T-cell (primary cell): ENCODE measurements at places on chromosomes 1 and 21.

GRCh38 chr1:20373764-20374163, 83.1 kb downstream of the VWA5B1 start:
- no peak overlapping the region for H3K4me3 ChIP-seq
- H3K27ac ChIP-seq: no peak overlapping the region
- H3K4me1 ChIP-seq: peaks cover 2% of the 10 kb centered on the region
- DNase-seq: no peak
- no peaks in the 10 kb centered on the region for H3K36me3 ChIP-seq

- no peaks in the 10 kb centered on the region for H3K27me3 ChIP-seq
- no peak overlapping the region for H3K4me3 ChIP-seq
- no peak for DNase-seq
- no peaks in the 10 kb centered on the region for H3K4me1 ChIP-seq
- H3K36me3 ChIP-seq: no peaks in the 10 kb centered on the region
Observed at GRCh38 chr1:80072563-80072962, 1066.0 kb upstream of the ADGRL4 start.

DNA sequence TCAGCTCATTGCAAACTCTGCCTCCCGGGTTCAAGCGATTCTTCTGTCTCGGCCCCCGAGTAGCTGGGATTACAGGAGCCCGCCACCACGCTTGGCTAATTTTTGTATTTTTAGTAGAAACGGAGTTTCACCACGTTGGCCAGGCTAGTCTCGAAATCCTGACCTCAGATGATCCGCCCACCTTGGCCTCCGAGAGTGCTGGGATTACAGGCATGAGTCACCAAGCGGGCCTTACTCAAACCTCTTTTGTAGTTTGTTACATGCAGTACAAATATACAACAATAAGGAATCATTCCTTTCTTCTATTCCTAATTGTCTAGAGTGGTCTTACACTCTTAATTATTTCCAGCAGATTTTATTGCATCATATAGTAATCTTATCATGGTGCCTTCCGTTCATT, 16.6 kb downstream of the SPATA17 start:
- H3K4me3 ChIP-seq: no peak overlapping the region

DNA sequence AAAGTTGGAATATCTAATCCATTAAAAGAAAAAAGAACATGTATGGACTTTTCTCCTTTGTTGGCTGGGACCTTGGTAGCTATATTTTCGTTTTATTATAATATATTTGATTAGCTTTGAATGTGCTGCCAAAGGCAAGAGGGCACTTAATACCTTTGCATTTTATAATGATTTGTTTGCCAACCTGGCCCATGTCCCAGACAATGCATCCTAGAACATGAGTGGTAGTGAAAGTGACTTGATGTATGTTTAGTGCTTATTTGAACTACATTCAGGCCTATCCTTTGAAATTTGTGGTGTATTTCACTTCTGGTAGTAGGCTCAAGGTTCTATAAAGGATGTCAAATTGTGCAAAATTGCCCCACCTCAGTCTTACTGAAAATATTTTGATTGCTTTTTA, 25.9 kb downstream of the CACHD1 start:
- H3K36me3 ChIP-seq: no peaks in the 10 kb centered on the region
- H3K27me3 ChIP-seq: peaks cover 4% of the 10 kb centered on the region
- no peak overlapping the region for H3K4me3 ChIP-seq

GRCh38 chr21:33244082-33244778, 14.5 kb downstream of the IFNAR2 start:
- H3K27me3 ChIP-seq: no peaks in the 10 kb centered on the region
- no peaks in the 10 kb centered on the region for H3K36me3 ChIP-seq
- no peak overlapping the region for H3K4me3 ChIP-seq
- DNase-seq: no peak
- H3K4me1 ChIP-seq: peaks cover 33% of the 10 kb centered on the region

DNA sequence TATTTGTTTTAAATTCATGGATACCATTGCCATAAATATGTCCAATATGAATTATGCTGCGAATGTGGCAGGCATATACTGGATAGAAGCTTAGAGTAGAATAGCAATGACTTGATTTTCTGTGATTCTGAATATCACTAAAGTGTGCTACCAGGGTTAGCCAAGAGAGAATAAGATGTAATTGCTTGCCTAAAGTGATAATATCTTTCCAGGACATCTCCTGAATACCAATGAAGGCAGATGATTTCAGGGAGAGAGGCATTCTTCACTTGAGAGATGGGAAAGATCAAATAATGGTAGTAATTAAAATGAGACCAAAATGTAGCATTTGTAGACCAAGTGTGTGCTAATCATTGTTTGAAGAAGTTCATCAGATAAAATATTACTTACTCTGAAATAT, 53.4 kb upstream of the KIAA1614 start:
- H3K4me3 ChIP-seq: no peak overlapping the region
- no peak overlapping the region for H3K27ac ChIP-seq
- H3K4me1 ChIP-seq: no peaks in the 10 kb centered on the region
- DNase-seq: no peak

DNA sequence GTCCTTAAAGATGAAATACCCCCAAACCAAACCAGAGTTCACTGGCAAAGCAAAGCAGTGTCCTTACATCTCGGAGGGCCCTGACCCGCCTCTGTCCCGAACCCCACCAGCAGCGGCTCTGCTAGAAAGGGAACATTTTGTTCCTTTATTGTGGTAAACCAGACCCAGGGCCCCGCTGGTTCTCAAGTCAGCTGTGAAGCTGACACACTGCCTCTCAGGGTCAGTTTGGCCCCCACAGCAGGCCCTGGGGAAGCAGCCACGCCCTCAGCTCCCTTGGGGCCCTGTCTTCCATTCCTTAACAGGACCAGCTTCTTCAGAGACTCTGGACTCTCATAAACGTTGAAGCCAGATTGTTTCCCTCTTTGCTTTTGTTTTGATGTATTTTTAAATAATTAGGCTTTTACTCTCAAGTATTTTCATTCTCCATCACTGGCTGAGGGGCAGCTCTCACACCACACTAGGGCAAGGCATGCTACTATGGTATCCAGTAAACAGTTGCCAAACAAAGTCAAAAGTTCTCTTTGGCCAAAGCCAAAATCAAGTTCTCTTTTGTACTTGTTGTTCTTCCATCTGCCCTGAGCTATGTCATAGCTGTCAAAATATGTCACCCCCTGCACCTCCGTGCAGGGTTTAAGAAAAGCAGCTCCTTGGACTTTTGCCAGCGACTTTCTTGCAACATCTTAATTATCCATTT, 61.1 kb upstream of the ANGPTL1 start:
- no peaks in the 10 kb centered on the region for H3K4me1 ChIP-seq
- H3K4me3 ChIP-seq: no peak overlapping the region
- H3K27me3 ChIP-seq: no peaks in the 10 kb centered on the region
- H3K36me3 ChIP-seq: no peaks in the 10 kb centered on the region
- no peak overlapping the region for H3K27ac ChIP-seq
- no peak for DNase-seq

- peaks cover 4% of the 10 kb centered on the region for H3K27me3 ChIP-seq
- H3K4me1 ChIP-seq: peaks cover 19% of the 10 kb centered on the region
- no peaks in the 10 kb centered on the region for H3K36me3 ChIP-seq
- H3K4me3 ChIP-seq: peak overlapping the region; percentile 26
Observed at GRCh38 chr1:150282558-150282958, 204 bp downstream of the CIART start.

DNA sequence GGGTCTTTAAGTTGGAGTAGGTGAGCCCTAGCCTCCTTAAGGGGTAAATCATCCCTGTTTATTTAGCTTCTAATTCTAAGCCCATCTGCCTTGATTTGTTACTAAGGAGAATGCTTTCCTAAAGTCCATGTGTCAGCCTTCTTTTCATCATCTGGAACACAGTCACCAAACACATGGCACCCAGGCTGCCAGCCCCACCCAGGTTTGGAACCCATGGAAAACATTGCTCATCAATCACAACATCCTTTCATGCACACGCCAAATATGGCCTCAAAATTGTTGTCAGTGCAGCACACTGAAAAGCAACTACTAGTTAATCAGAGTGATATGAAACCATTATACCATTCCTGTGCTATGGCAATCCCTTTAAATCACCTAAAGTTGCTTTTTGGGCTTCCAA, 386.7 kb upstream of the ESRRG start:
- H3K36me3 ChIP-seq: no peaks in the 10 kb centered on the region
- no peaks in the 10 kb centered on the region for H3K4me1 ChIP-seq
- no peak overlapping the region for H3K4me3 ChIP-seq
- no peaks in the 10 kb centered on the region for H3K27me3 ChIP-seq

- no peaks in the 10 kb centered on the region for H3K27me3 ChIP-seq
- no peak overlapping the region for H3K27ac ChIP-seq
- peak; percentile 6 for DNase-seq
Observed at GRCh38 chr1:15501208-15502032, 22.6 kb downstream of the CASP9 start.

DNA sequence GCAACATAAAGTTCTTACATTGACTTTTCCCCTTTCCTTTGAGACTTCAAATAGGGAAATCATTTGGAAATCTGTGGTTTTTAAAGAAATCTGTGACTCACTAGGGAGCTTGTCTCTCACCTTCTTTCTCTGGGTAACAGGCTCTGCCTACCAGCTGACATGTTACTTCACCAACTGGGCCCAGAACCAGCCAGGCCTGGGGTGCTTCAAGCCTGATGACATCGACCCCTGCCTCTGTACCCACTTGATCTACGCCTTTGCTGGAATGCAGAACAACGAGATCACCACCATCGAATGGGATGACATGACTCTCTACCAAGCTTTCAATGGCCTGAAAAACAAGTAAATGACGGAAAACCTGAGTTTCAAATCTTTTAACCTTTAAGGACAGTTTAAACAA, 9.2 kb upstream of the CHIA start:
- no peaks in the 10 kb centered on the region for H3K27me3 ChIP-seq
- H3K4me3 ChIP-seq: no peak overlapping the region
- no peaks in the 10 kb centered on the region for H3K36me3 ChIP-seq

DNA sequence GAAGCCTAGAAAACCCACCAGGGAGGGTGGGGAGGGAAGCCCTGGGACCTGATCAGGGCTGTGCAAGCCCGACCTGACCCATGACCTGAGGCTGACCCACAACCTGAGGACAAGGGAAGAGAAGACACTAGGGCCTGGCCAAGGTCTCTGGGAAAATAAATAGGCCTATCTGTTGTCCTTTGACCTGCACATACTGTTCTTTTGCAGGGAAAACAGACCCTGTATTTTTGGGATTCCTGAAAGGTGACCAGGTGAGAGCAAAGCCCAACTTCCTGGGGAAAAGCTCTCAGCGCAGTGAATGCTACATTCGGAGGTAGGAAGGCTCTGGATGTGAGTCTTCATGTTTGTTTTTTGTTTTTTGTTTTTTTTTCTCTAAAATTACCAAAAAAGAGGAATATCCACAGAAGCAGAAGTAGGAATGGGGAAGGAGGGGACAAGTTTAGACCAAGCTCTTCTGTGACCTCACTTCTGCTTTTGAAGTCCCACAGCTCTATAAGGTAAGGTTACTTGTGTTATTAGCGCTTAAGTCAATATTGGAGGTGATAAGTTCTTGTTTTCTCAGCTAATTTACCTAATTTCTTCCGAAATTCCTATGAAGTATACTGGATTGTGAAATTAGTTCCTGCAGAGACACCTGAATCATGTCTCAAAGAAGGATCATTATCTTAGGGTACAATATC, 26.2 kb upstream of the LYST start:
- H3K27ac ChIP-seq: no peak overlapping the region
- no peaks in the 10 kb centered on the region for H3K27me3 ChIP-seq
- no peak for DNase-seq
- no peak overlapping the region for H3K4me3 ChIP-seq

GRCh38 chr1:238892612-238893011, 493.8 kb upstream of the CHRM3 start:
- H3K4me3 ChIP-seq: no peak overlapping the region
- H3K4me1 ChIP-seq: no peaks in the 10 kb centered on the region
- no peaks in the 10 kb centered on the region for H3K27me3 ChIP-seq
- H3K27ac ChIP-seq: no peak overlapping the region
- no peaks in the 10 kb centered on the region for H3K36me3 ChIP-seq

DNA sequence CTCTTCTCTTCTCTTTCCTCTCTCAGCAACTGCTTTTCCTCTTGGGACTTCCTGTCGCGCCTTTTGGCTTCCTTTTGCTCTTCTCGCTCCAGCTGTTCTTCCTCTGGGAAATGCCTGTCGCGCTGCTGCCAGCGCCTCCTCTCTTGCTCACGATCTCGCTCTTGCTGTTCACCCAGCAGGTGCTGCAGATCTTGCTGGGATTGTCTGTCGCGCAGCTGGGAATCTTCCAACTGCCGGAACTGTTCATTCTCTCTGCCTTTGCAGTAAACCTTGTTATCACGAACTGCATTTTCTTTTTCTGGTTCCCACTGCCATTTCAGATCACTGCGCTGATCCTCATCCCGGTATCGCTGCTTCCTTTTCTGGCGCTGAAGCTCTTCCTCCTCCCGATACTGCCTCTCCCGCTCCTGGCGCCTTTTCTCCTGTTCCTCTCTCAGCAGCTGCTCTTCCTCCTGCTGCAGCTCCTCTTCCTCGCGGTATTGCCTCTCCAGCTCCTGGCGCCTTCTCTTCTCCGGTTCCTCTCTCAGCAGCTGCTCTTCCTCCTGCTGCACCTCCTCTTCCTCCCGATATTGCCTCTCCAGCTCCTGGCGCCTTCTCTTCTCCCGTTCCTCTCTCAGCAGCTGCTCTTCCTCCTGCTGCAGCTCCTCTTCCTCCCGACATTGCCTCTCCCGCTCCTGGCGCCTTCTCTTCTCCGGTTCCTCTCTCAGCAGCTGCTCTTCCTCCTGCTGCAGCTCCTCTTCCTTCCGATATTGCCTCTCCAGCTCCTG, 5.8 kb downstream of the TCHH start:
- DNase-seq: no peak
- peaks cover 53% of the 10 kb centered on the region for H3K4me1 ChIP-seq
- H3K27me3 ChIP-seq: peaks cover 28% of the 10 kb centered on the region
- no peak overlapping the region for H3K27ac ChIP-seq

DNA sequence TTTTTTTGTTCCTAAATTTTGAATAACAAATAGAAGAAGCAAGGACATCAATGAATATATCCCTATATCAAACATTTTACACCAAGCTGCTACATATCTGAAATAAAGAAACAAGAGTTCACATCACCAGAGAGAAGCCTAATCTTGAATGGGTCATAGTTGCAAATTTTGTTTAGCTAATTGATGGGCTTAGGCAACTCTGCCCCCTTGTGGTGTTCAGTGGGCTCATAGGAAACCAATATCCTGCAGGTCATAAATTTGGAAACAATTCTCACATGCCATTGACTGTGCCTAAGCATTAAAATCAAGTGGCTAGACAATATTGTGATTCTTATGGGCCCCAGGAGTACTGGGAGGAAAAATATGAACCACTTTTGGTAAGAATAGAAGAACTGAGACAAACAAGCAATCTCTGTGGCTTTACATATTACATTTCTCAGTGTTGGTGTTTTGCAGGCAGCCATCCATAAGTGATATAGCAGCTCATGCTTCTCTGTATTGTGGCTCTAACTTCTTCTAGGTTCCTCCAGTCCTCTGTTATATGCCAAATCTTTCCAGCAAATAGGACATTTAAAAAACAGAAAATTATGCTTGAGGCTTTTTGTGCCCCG, 1262.8 kb upstream of the PRMT6 start:
- H3K4me1 ChIP-seq: no peaks in the 10 kb centered on the region
- H3K36me3 ChIP-seq: no peaks in the 10 kb centered on the region
- H3K4me3 ChIP-seq: no peak overlapping the region
- H3K27me3 ChIP-seq: no peaks in the 10 kb centered on the region
